ENCODE measurements at places on chromosomes 7 and 10.

DNA sequence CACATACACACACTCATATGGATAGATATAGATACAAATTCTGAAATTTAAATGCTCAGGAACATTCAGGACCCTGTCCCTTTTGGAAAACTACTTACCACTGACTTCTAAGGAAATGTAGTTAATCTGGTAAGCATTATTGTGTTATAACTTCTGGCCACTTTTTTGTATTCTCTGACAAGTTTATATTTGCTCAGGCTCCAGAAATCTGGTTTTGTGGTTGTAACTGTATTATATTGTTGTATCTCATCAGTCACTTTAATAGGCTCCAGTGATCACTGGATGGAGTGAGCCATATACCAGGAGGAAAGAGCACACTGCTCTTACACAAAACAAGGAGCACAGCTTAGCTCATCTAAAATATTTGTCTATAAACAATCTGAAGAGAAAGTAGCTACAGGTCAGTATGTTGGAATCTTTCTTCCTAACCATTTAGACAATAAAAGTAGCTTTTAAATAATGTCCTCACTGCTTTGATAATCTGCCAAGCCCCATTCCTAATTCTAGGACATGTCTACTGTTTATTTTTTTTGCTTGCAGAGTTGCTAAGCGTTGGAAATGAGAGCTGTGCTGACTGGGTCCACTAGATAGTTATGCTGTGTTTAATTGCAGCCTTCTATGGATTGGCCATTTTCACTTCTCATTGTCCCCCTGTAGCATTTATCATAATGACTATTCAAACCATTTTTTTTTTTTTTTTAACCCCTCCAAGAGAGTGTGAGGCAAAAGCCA, 43.8 kb downstream of the SMNDC1 start:
- no peak for DNase-seq

DNA sequence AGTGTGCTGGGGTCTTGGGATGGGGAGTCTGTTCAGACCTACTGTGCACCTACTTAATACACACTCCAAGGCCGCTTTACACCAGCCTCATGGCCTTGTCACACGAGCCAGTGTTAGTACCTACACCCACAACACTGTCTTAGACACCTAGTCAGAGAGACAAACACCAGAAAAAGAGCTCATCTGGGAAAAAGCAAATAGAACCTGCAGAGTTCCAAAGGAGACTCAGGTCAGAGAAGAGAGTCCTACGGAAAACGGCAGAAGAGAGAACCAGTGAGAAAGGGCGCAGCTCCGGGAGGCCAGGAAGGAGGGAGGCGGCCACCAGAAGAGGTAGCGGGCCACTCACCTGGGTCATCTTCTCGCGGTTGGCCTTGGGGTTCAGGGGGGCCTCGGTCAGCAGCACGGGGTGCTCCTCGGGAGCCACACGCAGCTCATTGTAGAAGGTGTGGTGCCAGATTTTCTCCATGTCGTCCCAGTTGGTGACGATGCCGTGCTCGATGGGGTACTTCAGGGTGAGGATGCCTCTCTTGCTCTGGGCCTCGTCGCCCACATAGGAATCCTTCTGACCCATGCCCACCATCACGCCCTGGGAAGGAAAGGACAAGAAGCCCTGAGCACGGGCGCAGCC, 105.3 kb upstream of the TNRC18 start:
- no peak for DNase-seq

DNA sequence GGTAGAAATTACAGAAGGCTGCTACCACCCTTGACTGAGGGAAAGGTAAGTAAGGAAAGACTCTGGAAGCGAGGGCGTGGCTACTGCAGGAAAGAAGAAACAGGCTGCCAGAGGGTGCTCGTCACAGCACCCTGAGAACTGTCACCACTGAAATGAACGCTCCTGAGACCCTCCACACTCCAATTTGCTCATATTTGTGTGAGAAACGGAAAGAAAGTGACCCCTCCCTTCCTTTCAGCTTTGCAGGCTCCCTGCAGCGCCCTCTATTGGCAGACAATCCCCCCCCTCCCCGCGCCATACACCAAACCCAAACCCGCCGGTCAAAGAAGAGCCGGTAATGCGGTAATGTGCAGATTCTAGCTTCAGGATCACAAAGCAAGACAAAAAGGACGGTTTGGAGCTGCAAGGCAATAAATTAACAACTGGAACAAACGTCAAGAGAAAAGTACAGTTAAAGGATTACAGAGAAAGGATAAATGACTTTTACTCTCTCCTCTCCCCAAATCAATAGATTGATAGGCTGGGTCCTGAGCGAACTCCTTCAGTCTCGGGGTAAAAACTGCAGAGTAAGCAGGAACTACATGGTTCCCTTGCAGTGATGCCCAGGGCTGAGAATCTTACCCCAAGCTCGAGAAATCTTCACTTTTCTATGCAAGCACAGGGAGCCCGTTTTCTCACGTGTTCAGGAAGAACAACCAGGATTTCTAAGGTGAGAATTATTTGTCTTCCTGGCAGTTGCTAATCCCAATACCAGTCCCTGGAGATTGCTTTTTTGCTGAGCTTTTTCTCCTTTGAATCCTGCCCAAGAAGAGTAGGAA, 47.6 kb downstream of the STEAP1B start:
- no peak for DNase-seq

- no peak for DNase-seq
Measured at GRCh38 chr10:34862892-34863291, 47.8 kb upstream of the PARD3 start.

Data from stimulated activated CD8-positive, alpha-beta memory T cell treated with anti-CD3 and anti-CD28 coated beads, Interleukin-4, amount 100 ng/mL, for 1 hour (primary cell).